ENCODE measurements at places on chromosomes 6 and 20.

GRCh38 chr6:15948930-15949900 is 179.7 kb upstream of the MYLIP start:
- no peak for DNase-seq

DNA sequence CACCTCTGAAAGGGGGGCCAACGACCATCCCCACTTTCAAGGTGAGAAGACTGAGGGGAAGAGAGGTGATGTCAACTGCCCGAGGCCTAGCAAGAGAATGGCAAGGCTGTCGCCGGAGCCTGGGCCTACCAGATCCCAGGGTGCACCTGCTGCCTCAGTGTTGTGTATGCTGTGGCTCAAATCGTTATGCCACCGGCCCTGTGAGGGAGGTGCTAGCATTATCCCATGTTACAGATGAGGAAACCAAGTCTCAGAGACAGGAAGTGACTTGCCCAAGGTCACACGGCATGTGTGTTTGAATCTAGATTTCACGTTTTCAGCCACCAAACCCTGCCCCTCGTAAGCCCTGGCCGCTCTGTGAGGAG is 152.5 kb downstream of the CEBPB start:
- DNase-seq, result no peak

GRCh38 chr20:9401371-9401770 is 113.0 kb upstream of the LAMP5 start:
- DNase-seq, result no peak

- DNase-seq, result no peak
These were observed 71.5 kb downstream of the LYRM2 start for GRCh38 chr6:89566930-89567629.

GRCh38 chr6:132413499-132413802 is 12.2 kb upstream of the MOXD1 start:
- DNase-seq, result no peak

DNA sequence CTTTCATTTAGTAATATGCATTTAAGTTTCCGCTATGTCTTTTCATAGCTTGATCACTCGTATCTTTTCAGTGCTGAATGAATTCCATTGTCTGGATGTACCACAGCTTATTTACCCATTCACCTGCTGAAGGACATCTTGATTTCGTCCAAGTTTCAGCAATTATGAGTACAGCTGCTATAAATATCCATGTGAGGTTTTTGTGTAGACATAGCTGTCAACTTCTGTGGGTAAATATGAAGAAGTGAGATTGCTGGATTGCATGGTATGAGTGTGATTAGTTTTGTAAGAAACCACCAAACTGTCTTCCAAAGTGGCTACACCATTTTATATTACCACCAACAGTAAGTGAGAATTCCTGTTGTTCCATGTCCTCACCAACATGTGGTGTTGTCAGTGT is 79.2 kb upstream of the STMND1 start:
- no peak for DNase-seq

- no peak for DNase-seq
These were observed 95.8 kb upstream of the PLCB4 start for GRCh38 chr20:8972963-8973705.

DNA sequence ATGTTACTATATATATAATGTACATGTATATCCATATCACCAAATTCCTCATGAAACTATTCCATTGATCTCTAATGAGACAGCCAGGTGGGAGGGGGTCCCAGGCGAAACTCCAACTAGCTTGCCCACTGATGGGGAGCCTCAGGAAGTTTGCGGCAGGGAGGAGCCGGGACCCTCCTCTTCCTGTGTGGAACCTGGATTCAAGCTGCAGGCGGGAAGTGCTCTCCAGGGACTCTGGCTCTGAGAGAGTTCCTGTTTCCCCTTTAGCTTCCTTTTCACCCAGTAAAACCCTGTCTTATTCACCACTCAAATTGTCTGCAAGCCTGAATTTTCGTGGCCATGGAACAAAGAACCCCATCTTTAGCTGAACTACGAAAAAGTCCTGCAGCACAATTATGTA is 152.2 kb downstream of the OPN5 start:
- DNase-seq, result no peak

GRCh38 chr6:17032988-17033634 is 68.7 kb upstream of the STMND1 start:
- DNase-seq, result no peak

- no peak for DNase-seq
These were observed 201.3 kb downstream of the EYS start for GRCh38 chr6:65505736-65506135.

GRCh38 chr6:142839686-142840040 is 105.3 kb downstream of the HIVEP2 start:
- DNase-seq, result no peak

DNA sequence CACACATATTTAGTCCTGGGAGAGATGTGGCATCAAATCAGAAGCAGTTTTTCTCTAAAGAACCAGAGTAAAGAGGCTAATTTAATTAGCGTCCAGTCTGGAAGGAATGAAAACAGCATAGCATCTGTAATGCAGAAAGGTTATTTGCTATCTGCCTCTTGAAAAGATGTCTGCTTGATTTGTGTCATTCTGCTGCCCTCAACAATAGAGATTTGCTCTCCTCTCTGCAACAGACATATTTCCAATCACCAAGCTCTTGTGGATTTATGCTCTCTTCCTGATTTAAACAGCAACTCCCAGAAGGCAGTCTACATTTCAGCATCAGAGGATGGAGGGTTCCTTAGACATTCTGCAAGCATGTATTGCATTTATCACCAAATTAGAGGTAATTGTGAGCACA is 53.5 kb upstream of the AKAP12 start:
- DNase-seq, result no peak

DNA sequence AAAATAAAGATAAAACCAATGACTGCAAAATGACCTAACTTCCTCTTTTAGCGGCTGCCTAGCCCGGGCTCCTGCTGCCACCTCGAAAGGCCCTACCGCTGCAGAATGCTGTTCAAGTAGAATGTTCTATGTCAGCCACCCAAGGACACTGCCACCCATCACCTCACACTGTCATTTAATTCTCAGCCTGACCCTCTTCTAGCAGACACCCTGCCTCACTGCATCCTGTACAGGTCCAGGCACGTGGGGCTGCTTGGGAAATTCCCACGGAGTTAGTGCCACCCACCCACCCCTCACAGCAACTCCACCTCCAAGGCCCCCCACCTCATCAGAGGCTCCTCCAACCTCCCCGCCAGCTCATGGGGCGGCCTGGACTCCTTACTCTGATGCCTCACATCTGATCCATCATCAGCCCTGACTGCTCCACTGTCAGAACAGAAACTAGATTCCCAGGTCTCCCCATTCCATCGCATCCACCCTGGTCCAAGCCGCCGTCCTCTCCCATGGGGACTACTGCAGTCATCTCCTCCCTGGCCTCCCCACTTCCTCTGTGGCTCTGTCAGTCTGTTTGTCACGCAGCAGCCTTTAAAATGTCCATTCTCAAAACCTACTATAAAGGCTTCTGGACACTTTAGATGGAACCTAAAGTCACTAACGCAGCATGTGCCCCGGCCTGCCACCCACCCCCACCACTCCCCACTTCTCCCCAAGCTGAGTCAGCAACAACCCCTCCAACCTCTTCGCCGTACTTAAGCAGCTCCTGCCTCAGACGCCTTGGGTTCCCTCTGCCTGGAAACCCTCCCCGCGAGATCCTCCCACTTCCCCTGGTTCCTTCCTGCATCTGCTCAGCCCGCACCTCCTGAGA is 17.0 kb downstream of the NFATC2 start:
- peak; percentile 53 for DNase-seq

- DNase-seq, result no peak
These were observed 4.0 kb downstream of the ABT1 start for GRCh38 chr6:26600759-26601158.

DNA sequence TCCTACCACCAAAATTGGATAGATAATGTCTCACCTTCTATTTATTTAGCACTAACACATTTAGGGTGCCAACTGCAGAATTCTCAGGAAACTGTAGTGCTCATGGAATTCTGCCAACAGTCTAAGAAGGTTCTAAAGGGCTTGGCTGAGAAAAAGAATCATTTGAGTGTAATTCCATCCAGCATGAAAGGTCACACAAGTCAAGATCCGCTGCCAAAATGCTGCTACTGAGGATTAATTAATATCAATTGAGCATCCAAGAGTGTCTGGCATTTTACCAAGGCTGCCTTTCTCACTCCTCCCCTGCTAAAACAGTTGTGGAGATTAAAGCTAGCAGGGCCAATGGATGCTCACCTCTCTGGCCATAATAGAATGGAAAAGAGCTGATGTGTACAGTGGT is 112.7 kb downstream of the FHL5 start:
- DNase-seq, result no peak

DNA sequence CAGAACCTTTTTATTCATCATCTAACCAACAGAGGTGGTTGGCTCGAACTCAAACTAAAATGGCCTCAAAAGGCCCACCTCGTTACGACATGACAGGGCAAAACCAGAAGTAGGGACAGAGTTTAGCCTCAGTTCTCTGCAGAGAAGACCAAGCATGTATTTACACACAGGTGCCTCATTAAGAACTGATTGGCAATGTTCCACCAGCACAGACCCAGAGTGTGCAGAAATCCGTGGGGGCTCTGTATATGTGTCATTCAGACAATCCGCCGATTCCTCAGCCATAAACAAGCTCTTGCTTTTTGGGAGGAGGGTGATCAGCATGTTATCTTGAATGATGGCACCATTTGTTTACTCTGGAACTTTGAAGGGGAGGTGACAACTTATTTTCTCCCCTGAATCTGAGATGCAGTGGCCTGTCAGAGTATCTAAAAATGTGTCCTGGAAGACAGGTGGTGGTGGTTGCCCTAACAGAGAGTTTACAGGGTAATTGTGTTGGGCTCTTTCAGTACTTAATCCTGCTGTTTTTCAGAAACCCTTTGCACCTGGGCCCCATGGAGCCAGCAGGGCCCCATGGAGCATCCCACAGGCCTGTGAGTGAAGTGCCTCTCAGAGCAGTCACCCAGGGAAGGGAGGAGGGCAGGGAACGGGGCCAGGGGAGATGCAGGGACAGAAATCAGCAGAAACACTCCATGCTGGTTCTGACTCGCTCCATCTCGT is 29.1 kb upstream of the C20orf203 start:
- DNase-seq, result no peak

GRCh38 chr6:130452336-130452735 is 86.5 kb downstream of the TMEM200A start:
- DNase-seq, result no peak

GRCh38 chr6:127177030-127177922 is 58.8 kb downstream of the RSPO3 start:
- no peak for DNase-seq

DNA sequence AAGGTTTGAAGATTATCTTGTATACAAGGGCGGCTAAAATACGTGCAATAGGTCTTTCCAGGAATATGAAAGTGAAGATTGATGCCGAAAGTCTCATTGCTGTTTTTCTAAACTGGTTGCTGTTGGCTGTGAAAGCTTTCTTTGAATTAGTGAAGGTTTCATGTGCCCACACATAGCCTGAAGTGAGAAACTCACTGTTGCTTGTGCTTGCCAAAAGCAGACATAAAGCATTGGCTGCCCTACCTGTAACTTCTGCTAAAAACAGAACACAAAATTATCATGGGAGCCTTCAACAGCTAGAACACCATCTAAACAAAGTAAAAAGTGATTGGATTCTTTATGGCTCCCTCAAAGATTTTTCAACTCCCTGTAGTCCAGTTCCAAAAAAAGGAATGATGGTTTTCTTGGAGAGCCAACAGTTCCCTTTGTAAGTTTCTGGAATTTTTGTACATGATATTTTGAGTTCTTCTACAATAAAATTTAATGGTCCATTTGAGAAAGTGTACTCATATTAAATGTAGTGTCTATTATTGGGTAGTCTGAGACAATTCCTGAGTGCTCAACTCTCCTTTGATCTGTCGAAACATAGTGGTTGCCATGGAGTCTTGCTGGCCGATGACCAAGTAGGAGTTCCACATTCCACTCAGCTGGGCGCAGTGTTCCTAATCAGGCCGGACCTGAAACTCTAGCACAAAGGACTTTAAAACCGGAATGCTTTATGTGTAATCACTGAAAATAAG is 68.5 kb downstream of the PLEKHG1 start:
- DNase-seq, result no peak

GRCh38 chr6:30818391-30818841 is 65.9 kb upstream of the DDR1 start:
- no peak for DNase-seq

GRCh38 chr20:40189621-40190020 is 499.4 kb downstream of the MAFB start:
- DNase-seq, result no peak

DNA sequence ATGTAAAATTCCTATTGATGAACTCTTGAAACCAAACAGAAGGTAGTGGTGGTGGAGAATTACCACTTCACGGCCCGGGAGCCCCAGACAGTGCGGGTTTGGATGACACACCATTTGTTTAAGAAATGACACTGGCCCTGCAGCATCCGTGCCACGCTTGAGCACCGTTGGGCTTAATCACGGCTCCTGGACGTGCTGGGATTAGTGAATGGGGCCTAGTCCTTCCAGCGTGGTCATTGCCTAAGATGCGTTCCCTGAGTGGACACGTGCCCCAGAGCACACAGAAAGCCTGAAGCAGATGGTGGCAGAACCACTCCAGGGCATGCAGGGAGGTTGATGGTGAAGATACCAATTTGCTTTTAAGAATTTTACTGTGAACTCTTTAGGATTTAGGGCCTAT is 14.5 kb downstream of the STX16 start:
- no peak for DNase-seq

GRCh38 chr6:11711003-11711983 is 67.3 kb downstream of the ADTRP start:
- DNase-seq, result peak; percentile 53

- DNase-seq, result no peak
These were observed 18.0 kb downstream of the PTGIS start for GRCh38 chr20:49549801-49550551.

DNA sequence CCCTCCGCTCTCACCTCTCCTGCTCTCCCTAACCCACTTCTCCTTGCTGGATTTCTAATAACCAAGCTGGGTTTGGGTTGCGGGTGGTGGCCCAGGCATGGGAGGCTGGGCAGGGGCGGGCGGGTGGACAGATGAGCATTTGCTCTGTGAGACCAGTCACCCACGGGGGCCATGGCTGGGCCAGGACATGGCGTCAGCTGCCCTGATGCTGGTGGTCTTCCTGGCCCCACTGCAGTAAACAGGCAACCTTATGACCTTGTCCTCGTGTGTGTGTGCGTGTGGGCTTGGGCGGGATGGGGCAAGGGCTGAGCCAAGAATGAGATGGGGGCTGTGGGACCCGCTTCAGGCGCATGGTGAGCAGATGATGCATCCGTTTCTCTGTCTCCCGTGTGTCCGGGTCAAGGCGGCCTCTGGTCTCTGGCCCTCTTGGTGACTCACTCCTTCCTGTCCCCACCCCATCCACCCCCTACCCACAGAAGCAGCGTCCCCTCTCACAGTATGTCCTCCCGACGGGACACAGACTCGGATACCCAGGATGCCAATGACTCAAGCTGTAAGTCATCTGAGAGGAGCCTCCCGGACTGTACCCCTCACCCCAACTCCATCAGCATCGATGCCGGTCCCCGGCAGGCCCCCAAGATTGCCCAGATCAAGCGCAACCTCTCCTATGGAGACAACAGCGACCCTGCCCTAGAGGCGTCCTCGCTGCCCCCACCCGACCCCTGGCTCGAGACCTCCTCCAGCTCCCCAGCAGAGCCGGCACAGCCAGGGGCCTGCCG is 41.4 kb upstream of the MYL9 start:
- no peak for DNase-seq
